Activated naive CD8-positive, alpha-beta T cell treated with anti-CD3 and anti-CD28 coated beads, Interleukin-2, amount 50 U/mL, for 16 hours (primary cell): ENCODE measurements at places on chromosomes 5 and 9.

DNA sequence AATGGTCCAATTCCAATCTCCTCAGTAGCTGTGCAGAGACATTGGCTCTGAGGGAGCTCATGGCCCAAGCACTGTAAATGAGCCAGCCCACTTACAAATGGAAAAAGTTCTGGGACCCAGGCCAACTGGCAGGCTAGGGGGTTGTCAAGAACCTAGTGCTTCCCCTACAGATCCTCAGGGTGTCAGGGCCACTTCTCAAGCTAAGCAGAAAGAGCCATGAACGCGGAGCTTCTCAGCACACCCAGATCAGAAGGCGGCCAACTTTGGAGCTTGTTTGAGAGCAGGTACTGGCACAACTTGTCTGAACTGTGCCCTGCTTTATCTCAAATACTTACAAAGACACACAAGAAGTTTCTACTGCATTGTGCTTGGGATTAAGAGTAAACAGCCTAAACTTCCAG is 17.5 kb downstream of the TLE1 start:
- DNase-seq: no peak

GRCh38 chr5:95081500-95081960 is 203.4 kb downstream of the MCTP1 start:
- DNase-seq: no peak

DNA sequence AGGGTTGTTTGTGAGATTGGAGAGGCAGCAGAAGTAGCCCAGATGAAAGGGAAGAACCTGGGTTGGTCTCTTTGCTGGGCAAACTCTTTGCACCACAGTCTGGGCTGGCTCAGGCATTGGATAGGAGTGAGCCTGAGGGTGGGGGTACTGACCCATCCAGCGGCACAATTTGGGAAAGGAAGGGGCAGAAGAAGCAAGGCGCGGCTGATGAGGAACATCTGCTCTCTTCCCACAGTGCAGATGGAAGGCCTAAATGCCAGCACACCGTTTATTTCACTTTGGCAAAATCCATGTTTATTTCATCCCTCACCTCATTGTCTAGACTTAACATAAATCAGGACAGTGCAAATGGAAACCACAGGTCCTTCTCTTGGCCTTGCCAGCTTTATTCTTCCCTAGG is 32.3 kb downstream of the PALM2AKAP2 start:
- no peak for DNase-seq

- DNase-seq: no peak
These were observed 19.9 kb downstream of the EHMT1 start for GRCh38 chr9:137638680-137639079.

GRCh38 chr5:11064763-11065450 is 303.9 kb upstream of the DAP start:
- no peak for DNase-seq

- no peak for DNase-seq
These were observed 24.0 kb downstream of the HSD17B4 start for GRCh38 chr5:119476341-119476740.

DNA sequence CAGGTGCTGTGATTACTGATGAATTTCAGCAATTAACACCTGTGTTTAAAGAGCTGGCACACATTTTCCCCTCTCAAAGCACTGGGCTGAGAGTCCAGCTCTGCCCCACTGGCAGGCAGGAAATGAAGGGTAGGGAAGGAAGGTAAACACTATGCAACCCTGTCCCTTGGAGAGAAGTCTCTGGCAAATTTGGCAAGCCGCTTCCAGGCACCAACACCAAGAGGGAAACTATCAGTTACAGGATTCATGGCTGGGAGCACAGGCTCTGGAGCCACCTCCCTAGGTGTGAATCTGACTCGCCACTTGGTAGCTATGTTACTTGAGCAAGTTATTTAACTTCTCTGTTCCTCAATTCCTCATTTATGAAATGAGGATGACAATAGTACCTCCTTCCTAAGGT is 3.3 kb downstream of the ANKS6 start:
- DNase-seq: no peak
